ENCODE measurements at places on chromosomes 2 and 18.
A peak's percentile ranks its signal among the peaks of the same experiment; 100 is the strongest.

- DNase-seq = peak; percentile 1
Measured at GRCh38 chr2:184814421-184814820, 216.1 kb downstream of the ZNF804A start.

GRCh38 chr2:26610504-26611335, 30.4 kb downstream of the CIB4 start:
- DNase-seq = no peak

GRCh38 chr2:78561876-78562275, 463.6 kb upstream of the REG3G start:
- no peak for DNase-seq

DNA sequence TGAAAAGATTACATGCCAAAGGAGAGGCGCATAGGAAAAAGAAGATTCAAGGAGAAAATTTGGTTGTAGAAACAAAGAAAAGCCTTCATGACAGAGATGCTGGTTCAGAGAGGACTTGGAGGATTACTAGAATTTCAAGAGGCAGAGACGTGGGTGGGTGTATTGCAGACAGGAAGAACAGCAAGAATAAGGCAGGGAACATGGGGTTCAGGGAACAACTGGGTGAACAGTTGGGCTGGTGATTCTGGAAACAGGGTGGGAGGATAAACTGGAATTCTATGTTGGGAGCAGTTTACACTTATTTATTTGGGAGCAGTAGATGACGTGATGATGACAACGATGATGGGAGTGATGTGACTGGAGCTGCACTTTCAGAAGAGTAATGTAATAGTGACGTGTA, 18.4 kb upstream of the GMCL1 start:
- DNase-seq = no peak

DNA sequence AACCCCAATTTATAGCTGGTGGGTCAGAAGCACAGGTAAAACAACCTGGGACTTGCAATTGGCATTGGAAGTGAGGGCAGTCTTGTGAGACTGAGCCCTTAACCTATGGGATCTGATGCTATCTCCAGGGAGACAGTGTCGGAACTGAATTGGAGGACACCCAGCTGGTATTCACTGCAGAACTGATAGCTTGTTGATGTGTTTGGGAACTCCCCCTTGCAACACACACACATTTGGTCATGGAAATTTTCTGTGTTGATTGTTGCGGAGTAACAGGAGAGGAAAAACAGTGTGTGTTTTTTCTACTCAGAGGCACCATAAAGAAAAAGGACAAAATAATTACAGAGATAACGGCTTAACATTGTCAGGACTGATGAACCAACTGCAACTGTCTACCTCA, 16.1 kb downstream of the TPGS2 start:
- DNase-seq = no peak

DNA sequence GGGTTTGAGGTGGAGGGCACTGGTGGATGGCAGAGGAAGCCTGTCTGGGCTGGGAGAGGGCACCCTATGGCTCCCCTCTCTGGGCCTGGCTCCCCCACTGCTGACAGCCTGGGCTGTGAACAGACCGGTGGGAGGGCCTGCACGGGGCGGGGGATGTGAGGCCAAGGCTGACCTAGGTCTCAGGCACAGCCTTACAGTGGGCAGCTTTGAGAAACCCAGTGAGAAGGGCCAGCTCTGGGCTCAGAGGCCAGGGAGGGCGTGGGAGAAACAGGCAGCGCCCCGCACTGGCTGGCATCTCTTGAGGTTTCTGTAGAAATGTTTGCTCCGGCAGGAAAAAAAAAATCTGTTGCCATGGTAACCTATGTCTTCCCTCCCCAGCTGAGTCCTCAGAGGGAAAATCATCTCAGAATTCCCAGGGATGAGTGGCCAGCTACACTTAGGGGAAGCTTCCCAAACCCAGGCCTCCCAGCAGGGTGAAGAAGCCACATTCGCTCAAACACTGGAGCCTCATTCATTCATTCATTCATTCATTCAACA, 71.7 kb upstream of the TAF1B start:
- DNase-seq = no peak

DNA sequence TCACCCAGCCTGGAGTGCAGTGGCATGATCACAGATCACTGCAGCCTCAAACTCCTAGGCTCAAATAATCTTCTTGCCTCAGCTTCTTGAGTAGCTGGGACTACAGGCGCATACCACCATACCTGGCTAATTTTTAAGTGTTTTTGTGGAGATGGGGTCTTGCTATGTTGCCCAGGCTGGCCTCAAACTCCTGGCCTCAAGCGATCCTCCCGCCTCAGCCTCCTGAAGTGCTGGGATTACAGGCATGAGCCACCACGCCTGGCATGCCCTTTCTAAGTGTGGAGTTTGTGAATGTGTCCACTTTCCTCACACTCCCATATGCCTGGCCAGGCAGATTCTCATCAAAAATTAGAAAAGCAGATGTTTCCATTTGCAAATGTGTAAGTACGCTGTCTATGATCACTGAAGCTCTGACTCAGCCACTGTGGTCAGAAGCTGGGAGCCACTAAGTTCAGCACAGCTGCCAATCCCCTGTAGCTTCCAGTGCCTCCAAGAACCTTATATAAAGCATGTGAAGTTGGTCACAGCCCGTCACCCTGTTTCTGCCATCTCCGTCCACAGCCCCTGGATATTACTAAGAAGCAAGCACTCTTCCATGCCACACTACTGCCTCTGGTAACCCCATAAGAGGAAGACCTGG, 155.4 kb downstream of the FAM210A start:
- no peak for DNase-seq

- no peak for DNase-seq
Measured at GRCh38 chr18:9612977-9613376, 1.4 kb downstream of the PPP4R1 start.

DNA sequence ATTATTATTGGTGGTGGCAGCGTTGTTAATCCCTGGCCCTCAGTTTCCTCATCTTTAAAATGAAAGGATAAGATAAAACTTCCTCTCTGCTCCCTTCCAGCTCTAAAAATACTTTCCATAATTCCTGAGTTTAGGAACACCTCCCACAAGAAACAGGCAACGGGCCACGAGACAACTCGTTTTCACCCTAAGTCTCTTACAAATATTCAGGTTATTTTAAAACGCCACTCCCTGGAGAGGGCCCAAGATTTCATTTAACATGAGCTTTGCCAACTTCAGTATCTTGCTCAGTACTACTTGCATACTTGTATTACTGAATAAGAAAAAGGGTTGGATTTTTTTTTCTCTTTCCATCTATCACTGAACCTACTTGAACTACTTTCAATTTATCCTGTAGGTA, 611.1 kb upstream of the FANCL start:
- DNase-seq = no peak

GRCh38 chr18:37259711-37260110, 305.9 kb downstream of the CELF4 start:
- DNase-seq = no peak

GRCh38 chr2:155099784-155100183, 401.3 kb downstream of the KCNJ3 start:
- no peak for DNase-seq

DNA sequence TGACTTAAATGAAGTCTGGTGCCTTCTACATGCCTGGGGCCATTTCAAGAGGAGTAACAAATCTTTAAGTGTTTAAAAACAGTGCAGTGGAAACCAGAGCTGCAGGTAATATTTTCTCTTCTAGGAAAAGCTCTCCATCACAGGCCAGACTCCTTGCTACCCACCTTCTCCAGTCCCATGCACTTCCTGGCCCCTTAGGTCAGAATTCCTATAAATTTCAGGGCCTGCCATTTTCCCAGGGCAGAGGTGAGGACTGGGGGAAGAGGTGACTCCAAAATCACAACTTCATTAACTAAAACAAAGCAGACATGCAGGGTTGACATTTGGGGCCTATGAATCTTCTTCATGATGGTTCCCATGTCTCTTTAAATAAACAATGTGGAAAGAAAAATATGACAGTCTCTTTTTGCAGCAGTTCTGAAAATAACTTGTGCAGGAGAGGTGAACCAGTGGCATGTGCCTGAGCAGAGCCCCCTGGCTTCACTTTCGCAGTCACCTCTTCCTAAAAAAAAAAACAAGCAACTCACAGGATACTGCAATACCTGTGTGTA, 63.7 kb upstream of the TANC1 start:
- no peak for DNase-seq

DNA sequence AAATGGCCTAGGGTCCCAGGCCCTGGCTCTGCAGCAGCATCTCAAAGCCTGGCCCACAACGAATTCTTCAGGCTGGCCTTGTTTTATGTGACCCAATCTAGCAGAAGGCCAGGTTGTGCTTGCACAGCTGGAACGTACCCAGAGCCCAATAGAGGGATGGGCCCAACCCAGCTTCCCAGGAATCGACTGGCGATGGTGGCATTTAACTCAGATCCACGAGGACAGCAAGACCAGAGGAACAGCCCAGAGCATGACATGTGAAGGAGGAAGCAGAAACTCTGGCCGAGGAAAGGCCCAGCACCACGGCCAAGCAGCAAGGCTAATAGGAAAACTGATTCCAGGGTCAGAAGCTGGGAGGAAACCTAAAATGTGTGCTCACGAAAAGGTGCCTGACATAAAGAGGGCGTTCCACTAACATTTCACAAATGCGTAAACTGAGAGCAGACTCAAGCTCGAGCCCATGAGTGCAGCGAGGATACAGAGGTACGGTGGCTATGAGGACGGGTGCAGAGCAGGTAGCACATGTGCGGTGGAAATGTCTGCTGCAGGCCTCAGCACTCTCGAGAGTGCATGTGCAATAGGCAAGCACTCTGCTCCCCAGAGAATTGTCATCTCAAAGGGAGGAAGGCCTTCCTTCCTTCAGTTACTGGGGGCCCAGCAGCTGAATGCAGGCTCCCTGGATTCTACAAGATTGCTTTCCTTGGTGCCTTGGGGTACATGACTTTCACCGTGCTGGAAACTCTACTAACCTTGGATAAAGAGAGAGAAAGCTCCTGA, 156.9 kb upstream of the GLI2 start:
- DNase-seq = no peak

GRCh38 chr18:57772387-57772799, 30.7 kb downstream of the ATP8B1 start:
- no peak for DNase-seq

DNA sequence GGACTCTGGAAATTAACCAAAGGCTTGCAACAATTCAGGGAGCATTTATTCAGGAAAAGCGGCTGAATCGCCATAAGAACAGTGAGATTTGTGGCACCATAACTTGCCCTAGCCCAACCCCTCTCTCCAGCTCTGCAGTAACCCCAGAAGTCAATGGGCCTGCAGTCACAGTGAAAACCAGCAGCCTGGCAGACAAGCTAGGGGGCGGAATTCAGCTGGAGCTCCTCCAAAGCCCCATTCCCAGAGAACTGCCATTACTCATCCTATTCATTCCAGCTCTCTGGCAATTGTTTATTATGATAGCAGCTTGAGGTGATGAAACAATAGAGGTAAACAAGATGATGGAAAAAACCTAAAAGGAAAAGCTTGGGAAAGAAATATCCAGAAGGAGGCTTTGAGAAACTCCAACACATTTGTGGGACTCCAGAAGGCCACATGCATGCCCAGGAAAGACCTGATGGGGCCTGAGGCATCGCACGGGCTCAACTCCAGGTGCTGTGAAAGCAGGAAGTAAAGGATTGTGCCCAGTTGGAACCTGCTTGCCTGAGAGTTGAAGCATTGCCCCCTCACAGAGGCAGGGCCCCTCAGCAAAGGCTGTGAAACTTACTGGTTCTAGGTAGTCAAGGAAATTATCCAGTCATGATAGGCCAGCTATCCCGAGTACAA, 126.7 kb downstream of the TWIST2 start:
- no peak for DNase-seq

GRCh38 chr18:70382017-70382416, 93.2 kb downstream of the SOCS6 start:
- no peak for DNase-seq

GRCh38 chr2:152383702-152384101, 48.7 kb downstream of the FMNL2 start:
- no peak for DNase-seq

GRCh38 chr2:111121028-111121827, 514 bp downstream of the BCL2L11 start:
- no peak for DNase-seq

GRCh38 chr2:116487336-116487735, 1327.2 kb upstream of the DDX18 start:
- no peak for DNase-seq

GRCh38 chr2:95285542-95285932, 11.3 kb downstream of the PROM2 start:
- no peak for DNase-seq

GRCh38 chr2:128276878-128277675, 41.6 kb downstream of the HS6ST1 start:
- DNase-seq = no peak

DNA sequence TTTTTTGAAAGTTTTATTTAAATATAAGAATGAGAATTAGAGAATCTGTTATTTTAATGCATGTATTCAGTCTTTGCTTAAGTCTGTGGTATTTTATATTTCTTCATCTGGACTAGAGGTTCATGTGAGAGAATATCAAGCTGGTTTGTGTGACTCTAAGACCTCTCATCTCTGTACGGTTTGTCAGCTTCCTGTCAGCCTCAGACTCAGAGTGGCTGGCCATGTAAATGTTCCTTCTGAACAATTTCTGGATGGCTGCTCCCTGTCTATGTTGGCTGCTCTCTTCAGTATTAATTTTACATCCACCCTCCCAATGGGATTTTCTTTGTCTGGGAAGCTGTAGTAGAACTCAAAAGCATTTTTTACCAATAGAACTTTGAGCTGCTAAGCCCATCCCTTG, 225.3 kb upstream of the THUMPD2 start:
- DNase-seq = no peak

- DNase-seq = no peak
Measured at GRCh38 chr2:205762881-205763280, 80.6 kb downstream of the NRP2 start.

- no peak for DNase-seq
Measured at GRCh38 chr2:43228756-43229659, 2.6 kb upstream of the ZFP36L2 start.

DNA sequence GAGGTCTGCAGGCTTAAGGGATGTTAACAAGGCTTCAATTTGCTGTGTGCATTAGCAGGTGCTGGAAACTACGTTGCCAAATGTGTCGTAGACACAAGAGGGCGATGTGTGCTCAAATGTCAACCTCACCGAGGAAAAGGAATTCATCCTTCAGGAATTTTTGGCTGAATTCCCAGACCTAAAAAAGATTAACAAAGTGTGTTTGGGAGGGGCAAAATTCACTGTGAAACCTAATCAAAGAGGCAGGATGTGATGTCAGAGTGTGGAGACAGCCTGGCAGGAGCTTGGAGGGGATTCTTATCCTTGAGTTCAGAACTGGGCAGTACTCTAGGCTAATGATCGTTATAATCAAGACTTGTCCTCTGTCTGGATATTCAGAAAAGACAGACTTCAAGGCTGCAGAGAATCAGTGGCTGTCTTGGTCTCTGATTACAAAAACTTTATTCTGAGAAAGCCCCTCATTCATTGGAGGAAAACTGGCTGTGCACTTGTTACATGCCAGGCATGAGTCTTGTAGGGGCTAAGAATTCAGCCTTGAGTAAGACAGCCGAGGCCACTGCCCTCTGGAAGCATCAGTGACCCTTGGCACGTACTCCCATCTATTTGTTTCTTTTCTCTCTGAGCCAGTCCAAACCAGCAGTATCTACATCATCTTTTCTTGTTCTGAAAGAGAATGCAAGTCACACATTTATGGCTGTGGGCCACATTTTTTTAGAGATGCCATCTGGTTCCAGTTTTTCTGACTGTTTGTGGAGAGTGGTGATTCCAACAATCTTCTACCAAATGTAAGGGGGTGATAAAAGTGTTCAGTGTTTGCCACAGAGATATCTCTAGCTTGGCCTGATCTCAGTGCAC, 18.7 kb upstream of the SCYGR1 start:
- no peak for DNase-seq
